Fibroblast of skin of left biceps (primary cell): ENCODE measurements at places on chromosomes 6 and 20.

GRCh38 chr6:156919814-156920369, 142.7 kb downstream of the ARID1B start:
- no peak for DNase-seq

GRCh38 chr20:61519488-61519887, 267.4 kb downstream of the CDH4 start:
- DNase-seq, result no peak

- DNase-seq, result no peak
These were observed 42.6 kb upstream of the ZNFX1 start for GRCh38 chr20:49320460-49320859.

DNA sequence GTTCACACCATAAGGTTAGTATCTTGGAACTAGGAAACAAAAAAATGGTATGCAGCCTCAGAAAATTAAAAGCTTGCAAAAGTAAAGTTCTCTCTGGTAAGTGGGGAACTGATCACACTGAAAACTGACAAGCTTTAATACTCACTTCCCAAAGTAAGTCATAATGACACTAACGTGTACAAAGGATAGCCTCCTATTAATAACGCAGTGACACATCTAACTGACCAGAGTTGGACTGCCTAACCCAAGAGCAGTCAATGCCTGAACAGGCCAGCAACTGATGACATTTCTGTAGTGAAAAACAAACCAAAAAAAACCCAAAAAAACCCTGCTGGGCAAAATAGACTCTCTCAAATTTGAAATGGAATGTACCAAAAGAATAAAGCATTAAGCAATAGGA, 30.7 kb downstream of the CHD6 start:
- no peak for DNase-seq
